ENCODE measurements at places on chromosomes 3 and 15.
A peak's percentile ranks its signal among the peaks of the same experiment; 100 is the strongest.

GRCh38 chr3:160935413-160936095, 169.6 kb downstream of the B3GALNT1 start:
- no peak overlapping the region for H3K4me3 ChIP-seq
- no peaks in the 10 kb centered on the region for H3K4me1 ChIP-seq
- no peaks in the 10 kb centered on the region for H3K36me3 ChIP-seq

GRCh38 chr3:115469649-115470048, 153.7 kb upstream of the GAP43 start:
- H3K36me3 ChIP-seq, result no peaks in the 10 kb centered on the region
- no peaks in the 10 kb centered on the region for H3K4me1 ChIP-seq
- no peak for DNase-seq

GRCh38 chr3:191424881-191425280, 36.1 kb upstream of the PYDC2 start:
- no peak overlapping the region for H3K27ac ChIP-seq
- DNase-seq, result no peak
- H3K4me1 ChIP-seq, result no peaks in the 10 kb centered on the region
- H3K27me3 ChIP-seq, result no peaks in the 10 kb centered on the region

DNA sequence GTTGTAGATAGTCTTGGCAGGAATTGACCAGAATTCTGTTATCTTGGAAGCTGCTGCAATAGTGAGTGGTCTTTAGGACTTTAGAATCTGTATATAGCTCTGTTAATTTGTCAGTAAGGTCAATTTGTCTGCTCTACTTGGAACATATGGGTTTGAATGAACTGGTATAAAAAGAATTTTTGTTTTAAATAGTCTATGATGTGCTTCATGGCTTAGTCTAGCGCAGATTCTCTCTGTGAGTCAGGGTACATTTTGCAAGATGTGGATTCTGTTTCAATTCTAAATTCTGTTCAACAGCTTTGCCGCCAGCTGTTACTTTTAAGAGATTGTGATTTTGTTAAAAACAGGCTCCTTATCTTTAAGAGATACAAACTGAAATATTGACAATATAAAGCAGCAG, 135.9 kb upstream of the AGBL1 start:
- H3K4me1 ChIP-seq, result no peaks in the 10 kb centered on the region
- no peak for DNase-seq
- H3K27ac ChIP-seq, result no peak overlapping the region
- no peak overlapping the region for H3K4me3 ChIP-seq

- H3K27me3 ChIP-seq, result no peaks in the 10 kb centered on the region
- no peaks in the 10 kb centered on the region for H3K4me1 ChIP-seq
- DNase-seq, result no peak
- no peak overlapping the region for H3K27ac ChIP-seq
- no peak overlapping the region for H3K4me3 ChIP-seq
Measured at GRCh38 chr15:60237446-60237845, 160.3 kb downstream of the ANXA2 start.

DNA sequence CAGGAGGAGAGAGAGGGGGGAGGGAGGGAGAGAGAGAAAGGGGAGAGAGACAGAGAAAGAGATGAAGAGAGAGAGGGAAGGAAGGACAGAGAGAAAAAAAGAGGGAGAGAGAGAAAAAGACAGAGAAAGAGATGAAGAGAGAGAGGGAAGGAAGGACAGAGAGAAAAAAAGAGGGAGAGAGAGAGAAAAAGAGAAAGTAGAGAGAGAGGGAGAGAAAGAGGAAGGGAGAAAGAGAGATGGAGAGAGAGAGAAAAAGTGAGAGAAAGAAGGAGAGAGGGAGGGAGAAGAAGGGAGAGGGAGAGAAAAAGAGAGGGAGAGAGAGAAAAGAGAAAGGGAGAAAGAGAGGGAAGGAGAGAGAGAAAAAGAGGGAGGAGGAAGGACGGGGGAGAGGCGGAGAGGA, 204.2 kb downstream of the SV2B start:
- no peak for DNase-seq
- H3K27me3 ChIP-seq, result no peaks in the 10 kb centered on the region
- no peaks in the 10 kb centered on the region for H3K36me3 ChIP-seq
- H3K27ac ChIP-seq, result no peak overlapping the region
- H3K4me3 ChIP-seq, result no peak overlapping the region

GRCh38 chr3:155112661-155113389, 32.7 kb downstream of the MME start:
- no peaks in the 10 kb centered on the region for H3K27me3 ChIP-seq
- DNase-seq, result no peak
- no peaks in the 10 kb centered on the region for H3K4me1 ChIP-seq
- no peaks in the 10 kb centered on the region for H3K36me3 ChIP-seq

- H3K4me3 ChIP-seq, result no peak overlapping the region
- no peaks in the 10 kb centered on the region for H3K4me1 ChIP-seq
- no peak overlapping the region for H3K27ac ChIP-seq
- H3K36me3 ChIP-seq, result peaks cover 7% of the 10 kb centered on the region
- no peak for DNase-seq
Measured at GRCh38 chr15:57152666-57153539, 223.4 kb upstream of the CGNL1 start.

- H3K27me3 ChIP-seq, result no peaks in the 10 kb centered on the region
- no peaks in the 10 kb centered on the region for H3K4me1 ChIP-seq
- H3K27ac ChIP-seq, result no peak overlapping the region
- no peak for DNase-seq
- no peaks in the 10 kb centered on the region for H3K36me3 ChIP-seq
- no peak overlapping the region for H3K4me3 ChIP-seq
Measured at GRCh38 chr3:8298021-8298954, 203.3 kb upstream of the LMCD1 start.

DNA sequence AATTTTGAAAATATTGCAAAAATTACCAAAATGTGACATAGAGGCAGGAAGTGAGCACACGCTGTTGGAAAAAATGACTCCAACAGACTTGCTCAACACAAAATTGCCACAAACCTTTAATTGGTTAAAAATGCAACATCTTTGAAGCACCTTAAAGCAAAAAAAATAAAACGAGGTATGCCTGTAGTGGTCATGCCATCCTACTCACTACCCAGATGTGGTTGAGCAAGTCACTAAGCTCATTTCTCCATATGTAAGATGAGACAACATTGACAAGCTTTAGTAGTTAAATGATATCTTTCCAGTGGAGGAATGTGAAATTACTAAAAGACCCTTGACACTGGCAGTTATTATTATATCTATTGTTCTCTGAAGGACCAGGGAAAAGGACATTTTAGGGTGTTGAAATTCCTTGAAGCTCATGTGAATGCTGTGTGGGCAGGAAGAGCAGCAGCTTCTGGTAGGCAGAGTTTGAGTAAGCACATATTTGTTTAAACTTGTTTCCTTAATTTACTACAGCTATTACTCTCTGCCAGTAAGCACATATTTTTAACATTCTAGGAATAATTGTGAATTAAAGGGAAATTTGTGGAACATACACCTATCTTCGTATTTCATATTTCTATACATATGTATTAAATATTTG, 131.6 kb upstream of the P2RY1 start:
- H3K27ac ChIP-seq, result no peak overlapping the region
- no peaks in the 10 kb centered on the region for H3K36me3 ChIP-seq
- H3K4me1 ChIP-seq, result no peaks in the 10 kb centered on the region
- DNase-seq, result no peak

GRCh38 chr15:90327311-90327710, 24.8 kb upstream of the ZNF774 start:
- H3K36me3 ChIP-seq, result no peaks in the 10 kb centered on the region
- H3K4me1 ChIP-seq, result no peaks in the 10 kb centered on the region
- H3K4me3 ChIP-seq, result no peak overlapping the region
- no peak overlapping the region for H3K27ac ChIP-seq
- no peak for DNase-seq
- no peaks in the 10 kb centered on the region for H3K27me3 ChIP-seq

GRCh38 chr15:92896561-92896960, 3.6 kb upstream of the CHD2 start:
- no peaks in the 10 kb centered on the region for H3K4me1 ChIP-seq
- DNase-seq, result no peak
- no peaks in the 10 kb centered on the region for H3K27me3 ChIP-seq
- H3K4me3 ChIP-seq, result no peak overlapping the region
- H3K36me3 ChIP-seq, result peaks cover 14% of the 10 kb centered on the region

- no peaks in the 10 kb centered on the region for H3K36me3 ChIP-seq
- H3K27ac ChIP-seq, result no peak overlapping the region
- no peak overlapping the region for H3K4me3 ChIP-seq
- no peak for DNase-seq
- H3K4me1 ChIP-seq, result no peaks in the 10 kb centered on the region
- no peaks in the 10 kb centered on the region for H3K27me3 ChIP-seq
Measured at GRCh38 chr3:157581371-157581770, 78.2 kb upstream of the VEPH1 start.

GRCh38 chr3:184003187-184003967, 14.3 kb downstream of the ABCC5 start:
- H3K4me3 ChIP-seq, result no peak overlapping the region
- DNase-seq, result peak; percentile 35
- H3K27ac ChIP-seq, result no peak overlapping the region

DNA sequence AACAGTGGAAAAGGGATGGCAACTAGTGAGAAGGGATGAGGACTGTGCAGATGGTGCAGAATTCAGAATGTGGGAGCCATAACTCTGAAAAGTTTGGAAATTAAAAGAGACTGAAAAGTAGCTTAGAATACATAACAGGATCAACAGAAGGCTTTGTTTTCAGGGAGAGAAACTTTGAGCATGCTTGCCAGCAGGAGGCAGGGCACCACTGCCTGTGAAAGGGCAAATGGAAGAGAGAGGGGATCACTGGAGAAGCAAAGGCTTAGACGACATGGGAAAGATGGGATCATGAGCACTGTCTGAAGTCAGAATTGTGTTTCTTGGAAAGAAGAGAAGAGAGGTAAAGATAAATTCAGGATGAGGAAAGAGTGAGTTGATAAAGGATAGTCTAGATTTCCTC, 99.6 kb downstream of the ABI3BP start:
- no peak overlapping the region for H3K27ac ChIP-seq
- no peak for DNase-seq

DNA sequence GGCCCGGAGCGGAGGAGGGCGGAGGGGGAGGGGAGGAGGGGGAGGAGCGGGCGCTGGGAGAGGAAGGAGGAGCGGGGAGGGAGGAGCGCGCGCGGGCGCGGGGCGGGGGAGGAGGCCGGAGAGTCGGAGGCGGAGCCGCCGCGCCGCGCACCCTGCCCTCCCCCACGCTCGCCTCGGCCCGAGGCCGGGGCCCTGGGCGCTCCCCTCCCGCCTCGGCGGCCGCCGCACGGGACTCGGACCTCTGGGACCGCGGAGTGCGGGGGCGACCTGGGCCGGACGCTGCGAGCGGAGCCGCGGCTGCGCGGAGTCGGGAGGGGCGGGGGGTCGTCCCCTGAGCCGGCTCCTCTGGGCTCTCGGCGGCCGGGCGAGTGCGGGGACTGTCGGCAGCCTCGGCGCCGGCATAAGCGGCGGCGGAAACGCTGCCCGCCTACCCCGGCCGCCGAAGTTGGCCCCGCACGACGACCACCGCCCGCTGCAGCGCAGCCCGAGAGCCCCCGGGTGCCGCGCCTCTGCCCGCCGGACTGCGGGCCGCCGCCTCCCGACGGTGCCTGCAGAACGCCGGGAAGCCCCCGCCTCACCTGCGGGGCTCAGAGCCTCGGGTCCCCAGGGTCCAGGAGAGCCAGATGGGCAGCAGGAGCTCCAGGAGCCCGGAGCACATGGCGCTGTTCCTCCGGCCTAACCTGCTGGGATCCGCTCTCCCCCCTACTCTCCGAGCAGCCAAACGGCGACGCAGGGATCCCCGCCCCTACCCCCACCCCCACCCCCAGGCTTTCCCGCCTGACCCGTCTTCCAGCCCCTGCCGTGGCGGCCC, 406 bp upstream of the GABRB3 start:
- no peak for DNase-seq
- no peaks in the 10 kb centered on the region for H3K4me1 ChIP-seq
- no peak overlapping the region for H3K27ac ChIP-seq
- no peaks in the 10 kb centered on the region for H3K36me3 ChIP-seq
- peak overlapping the region; percentile 85 for H3K4me3 ChIP-seq
- no peaks in the 10 kb centered on the region for H3K27me3 ChIP-seq

- no peaks in the 10 kb centered on the region for H3K27me3 ChIP-seq
- H3K36me3 ChIP-seq, result peaks cover 3% of the 10 kb centered on the region
- no peak overlapping the region for H3K27ac ChIP-seq
- H3K4me1 ChIP-seq, result no peaks in the 10 kb centered on the region
Measured at GRCh38 chr15:32659340-32660155, 18.0 kb downstream of the SCG5 start.

GRCh38 chr15:72197460-72198355, at the start of gene GRAMD2A:
TSS of gene GRAMD2A (minus strand) at chr15:72197787.
- no peaks in the 10 kb centered on the region for H3K27me3 ChIP-seq
- H3K4me1 ChIP-seq, result peaks cover 13% of the 10 kb centered on the region
- DNase-seq, result peak; percentile 32
- peaks cover 45% of the 10 kb centered on the region for H3K36me3 ChIP-seq
- H3K4me3 ChIP-seq, result peak within 1 kb of the TSS; percentile 73

DNA sequence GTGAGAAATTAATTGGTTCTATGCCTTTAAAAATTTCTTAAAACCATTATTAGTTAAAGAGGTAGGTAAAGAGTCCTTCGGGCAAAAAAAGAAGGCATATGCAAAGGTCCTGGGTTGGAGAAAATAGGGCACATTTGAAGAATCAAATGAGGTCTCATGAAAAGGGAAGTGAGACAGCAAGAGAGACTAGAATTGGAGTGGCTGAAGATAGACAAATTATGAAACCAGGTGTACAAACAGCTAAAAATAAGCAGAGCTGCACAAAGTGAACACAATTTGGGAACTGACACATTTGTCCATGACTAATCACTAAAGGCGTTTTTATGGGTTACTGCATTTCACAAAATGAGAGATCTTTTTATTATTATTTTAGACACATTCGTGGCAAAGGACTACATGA, 581.2 kb downstream of the PYDC2 start:
- no peak overlapping the region for H3K4me3 ChIP-seq
- H3K36me3 ChIP-seq, result no peaks in the 10 kb centered on the region
- H3K27ac ChIP-seq, result no peak overlapping the region
- DNase-seq, result no peak
- H3K27me3 ChIP-seq, result no peaks in the 10 kb centered on the region

DNA sequence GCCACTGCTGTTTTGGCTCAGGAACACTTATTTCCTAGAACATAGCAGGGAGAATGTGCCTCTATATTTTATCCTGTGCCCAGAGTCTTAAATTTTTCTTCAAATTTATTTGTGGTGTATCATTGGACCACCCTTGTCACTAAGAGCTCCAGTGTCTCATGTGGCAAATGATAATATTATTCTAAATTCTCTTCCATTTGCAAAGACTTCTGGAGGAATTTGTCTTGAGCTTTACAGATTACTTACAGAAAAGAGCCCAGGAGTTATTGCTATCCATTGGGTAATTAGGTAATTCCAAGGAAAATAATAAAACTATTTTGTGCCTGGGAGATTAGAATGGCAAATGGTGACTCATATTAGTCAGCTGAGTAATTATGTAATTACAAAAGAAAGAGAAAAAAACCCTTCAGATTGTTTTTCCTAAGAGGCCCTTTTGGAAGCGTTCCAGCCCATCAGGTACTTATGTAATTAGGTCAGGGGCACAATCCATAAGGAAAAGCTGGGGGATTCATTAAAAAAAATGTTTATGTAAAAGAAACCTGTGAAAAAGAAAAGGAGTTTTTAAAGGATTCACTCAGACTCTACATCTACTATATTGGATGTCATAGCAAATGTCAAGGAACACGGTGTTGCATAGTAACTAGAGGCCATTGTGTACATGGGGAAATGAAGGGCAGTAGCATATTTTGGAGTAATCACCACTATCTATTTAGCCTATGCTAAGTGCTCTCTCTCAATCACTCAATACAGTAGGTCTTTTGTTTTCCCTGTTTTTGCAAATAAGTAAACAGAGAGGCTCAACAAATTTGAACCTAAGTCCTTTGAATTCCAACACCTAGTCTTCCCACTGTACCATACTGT, 380.9 kb upstream of the RARB start:
- no peak overlapping the region for H3K4me3 ChIP-seq
- peak; percentile 13 for DNase-seq
- no peak overlapping the region for H3K27ac ChIP-seq
- no peaks in the 10 kb centered on the region for H3K36me3 ChIP-seq
